ENCODE measurements at places on chromosomes 12 and 14. TPM values are rescaled to one million over a fixed set of nuclear protein-coding genes. Genes with fewer than 3 reads are reported as not detected.
A peak's percentile ranks its signal among the peaks of the same experiment; 100 is the strongest.

DNA sequence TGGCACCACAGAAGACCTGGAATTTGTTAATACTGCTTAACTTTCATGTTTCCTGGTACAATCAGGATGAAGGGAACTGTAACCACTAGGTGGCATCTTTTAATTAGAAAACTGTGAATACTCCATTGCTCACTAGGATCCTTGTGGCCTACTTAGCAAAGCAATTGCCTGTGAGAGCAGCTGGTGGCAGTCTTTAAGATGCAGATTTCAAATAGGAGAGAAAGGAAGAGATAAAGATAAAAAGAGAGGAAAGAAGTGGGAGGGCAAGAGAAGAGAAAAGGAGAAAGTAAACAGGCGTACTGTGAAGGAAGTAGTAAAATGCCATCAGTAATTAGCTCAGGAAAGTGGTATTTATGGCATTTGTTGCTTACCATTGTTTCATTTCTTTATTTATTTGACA lies 114.5 kb downstream of the RAD51B start:
- H3K27me3 ChIP-seq: no peaks in the 10 kb centered on the region
- peak overlapping the region; percentile 88 for H3K27ac ChIP-seq
- DNase-seq: peak; percentile 98
- no peaks in the 10 kb centered on the region for H3K36me3 ChIP-seq
- no peak overlapping the region for H3K4me3 ChIP-seq

- peaks cover 21% of the 10 kb centered on the region for H3K36me3 ChIP-seq
- no peak overlapping the region for H3K27ac ChIP-seq
- H3K4me1 ChIP-seq: no peaks in the 10 kb centered on the region
- H3K27me3 ChIP-seq: no peaks in the 10 kb centered on the region
- no peak for DNase-seq
Measured at GRCh38 chr14:92074555-92074954, 31.8 kb downstream of the ATXN3 start.

GRCh38 chr14:104106471-104106991 lies 21.0 kb downstream of the ASPG start:
- H3K27me3 ChIP-seq: no peaks in the 10 kb centered on the region
- no peaks in the 10 kb centered on the region for H3K4me1 ChIP-seq
- no peaks in the 10 kb centered on the region for H3K36me3 ChIP-seq
- no peak overlapping the region for H3K27ac ChIP-seq
- no peak for DNase-seq

GRCh38 chr14:72563676-72564075 lies 330.2 kb downstream of the DPF3 start:
- H3K4me3 ChIP-seq: no peak overlapping the region
- no peaks in the 10 kb centered on the region for H3K27me3 ChIP-seq
- peaks cover 6% of the 10 kb centered on the region for H3K4me1 ChIP-seq
- no peak for DNase-seq

GRCh38 chr12:11681207-11681606 lies 31.7 kb downstream of the ETV6 start:
- no peaks in the 10 kb centered on the region for H3K36me3 ChIP-seq
- peaks cover 6% of the 10 kb centered on the region for H3K4me1 ChIP-seq
- H3K4me3 ChIP-seq: no peak overlapping the region
- no peaks in the 10 kb centered on the region for H3K27me3 ChIP-seq
- H3K27ac ChIP-seq: no peak overlapping the region
- DNase-seq: no peak

The RNASE7 gene
- not detected for polyA plus RNA-seq

The ABCD2 gene
- polyA plus RNA-seq: not detected

The KRT79 gene
- polyA plus RNA-seq: not detected

Data from GM23338 (cell line).